CD4-positive, alpha-beta T cell (primary cell): ENCODE measurements at places on chromosomes 3 and 15.

DNA sequence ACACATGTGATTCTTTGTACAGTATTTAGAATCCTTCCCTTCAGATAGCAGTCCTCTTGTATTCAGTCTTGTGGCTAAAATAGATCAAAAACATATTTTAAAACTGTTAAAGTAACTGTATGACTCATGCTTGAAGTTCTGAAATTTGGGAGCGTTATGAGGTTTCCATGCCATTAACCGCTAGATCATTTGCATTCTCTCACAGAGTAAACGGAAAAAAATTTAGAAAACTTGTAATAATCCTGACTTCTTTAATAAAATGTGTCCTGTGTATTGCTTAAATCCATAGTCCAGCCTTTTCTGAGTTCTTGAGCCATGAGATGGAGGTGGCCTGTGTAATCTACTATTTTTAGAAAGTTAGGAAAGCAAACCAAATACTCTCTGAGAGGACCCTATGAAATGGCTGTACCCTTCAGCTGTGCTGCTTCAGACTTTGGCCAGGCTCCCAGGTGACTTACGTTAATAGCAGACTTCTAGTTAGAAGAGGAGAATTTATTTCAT is 33.8 kb downstream of the MBNL1 start:
- DNase-seq, result no peak

DNA sequence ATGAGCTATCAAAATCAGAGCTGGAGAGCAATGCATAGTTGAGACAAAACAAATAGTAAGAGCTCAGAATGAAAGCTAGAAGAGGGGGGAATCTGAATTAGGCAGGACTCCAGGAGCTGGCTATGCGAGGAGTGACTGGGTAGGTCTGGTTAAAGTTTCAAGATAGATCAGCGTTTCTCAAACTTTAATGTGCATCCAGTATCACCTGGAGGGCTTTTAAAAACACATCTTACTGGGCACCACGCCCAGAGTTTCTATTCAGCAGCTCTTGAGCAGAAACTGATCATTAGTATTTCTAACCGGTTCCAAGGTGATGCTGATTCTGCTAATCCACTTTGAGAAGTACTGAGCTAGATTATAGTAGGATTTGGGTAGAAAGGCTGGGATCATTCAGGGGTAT is 96.2 kb upstream of the ACP3 start:
- DNase-seq, result no peak

GRCh38 chr3:152334761-152335160 is 66.0 kb downstream of the MBNL1 start:
- no peak for DNase-seq

DNA sequence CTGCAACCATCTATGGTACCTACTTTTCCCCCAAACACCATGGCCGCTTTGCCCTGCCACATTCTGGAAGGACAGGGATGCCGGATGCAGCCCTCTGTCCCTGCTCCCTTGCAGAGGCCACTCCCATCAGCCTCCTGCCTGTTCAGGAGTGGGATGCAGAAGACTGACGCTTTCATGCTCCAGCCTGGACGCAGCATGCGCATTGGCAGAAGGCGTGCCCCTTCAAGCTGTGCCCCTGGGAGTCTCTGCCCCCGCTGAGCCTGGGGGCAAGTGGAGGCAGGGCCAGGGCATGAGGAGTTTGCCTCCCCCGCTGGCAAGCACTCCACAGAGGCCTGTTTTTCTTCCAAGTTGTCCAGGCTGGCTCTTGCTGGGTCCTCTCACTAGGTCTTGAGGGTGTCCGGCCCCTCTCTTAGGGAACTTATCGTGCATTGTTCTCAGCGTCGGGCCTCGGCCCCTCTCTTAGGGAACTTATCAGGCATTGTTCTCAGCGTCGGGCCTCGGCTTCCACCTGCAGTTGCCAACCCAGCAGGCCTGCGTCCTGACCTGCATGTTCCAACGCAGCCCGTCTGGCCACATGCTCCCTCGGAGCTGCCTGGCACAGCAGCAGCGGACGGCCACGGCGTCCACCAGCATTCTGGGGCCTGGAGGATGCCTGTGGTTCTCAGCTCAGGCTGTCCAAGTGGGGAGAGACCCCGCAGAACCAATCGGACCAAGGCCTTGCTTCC is 14.6 kb upstream of the SNRPA1 start:
- no peak for DNase-seq

- DNase-seq, result no peak
Observed at GRCh38 chr15:34362047-34362773, 4.8 kb downstream of the LPCAT4 start.

DNA sequence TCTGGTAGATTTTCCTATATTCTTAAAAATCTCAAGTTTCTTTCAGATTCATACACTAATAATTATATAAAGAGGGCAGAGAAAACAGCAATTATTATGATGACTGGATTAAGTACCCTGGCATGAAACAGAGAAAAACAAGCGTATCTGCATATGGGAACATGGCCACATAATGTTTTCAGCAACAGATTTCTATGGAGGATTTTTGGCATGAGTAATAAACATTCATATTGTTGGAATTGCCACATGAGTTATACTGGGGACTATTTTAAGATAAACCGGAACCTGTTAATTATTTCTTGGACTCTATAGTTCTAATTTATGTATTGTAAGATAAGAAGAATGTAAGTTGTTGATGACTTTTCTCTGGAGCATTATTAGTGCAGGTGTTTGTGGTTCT is 112.7 kb downstream of the OXSM start:
- no peak for DNase-seq

- no peak for DNase-seq
Observed at GRCh38 chr3:184635774-184636173, 74.2 kb downstream of the EPHB3 start.

- no peak for DNase-seq
Observed at GRCh38 chr3:15753056-15753710, 44.6 kb downstream of the ANKRD28 start.

DNA sequence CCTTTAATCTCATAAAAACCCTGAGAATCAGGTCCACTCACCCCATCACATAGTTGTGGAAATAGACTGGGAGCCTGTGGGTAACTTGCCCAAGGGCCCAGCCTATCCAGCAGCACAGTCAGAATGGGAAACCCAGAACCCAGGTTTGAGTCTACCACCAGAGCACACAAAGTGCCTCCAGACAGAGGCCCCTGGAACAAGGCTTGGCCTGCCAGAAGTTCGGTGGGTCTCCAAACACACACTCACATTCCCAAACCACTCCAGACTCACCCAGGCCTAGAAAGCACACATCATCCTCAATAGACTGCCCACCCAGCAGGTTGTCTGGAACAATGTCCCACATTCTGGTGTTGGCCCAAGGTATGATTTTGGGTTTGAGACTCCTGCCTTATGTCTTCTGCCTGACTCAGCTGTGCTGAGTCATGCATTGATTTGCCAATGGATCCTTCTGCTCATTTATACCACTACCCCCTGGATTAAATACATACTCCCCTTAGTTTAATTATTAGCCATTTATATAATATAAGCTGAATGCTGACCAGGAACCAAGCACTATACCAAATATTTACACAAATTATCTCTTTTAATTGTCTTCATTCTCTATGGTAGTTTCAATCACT is 4.5 kb downstream of the SLC12A8 start:
- DNase-seq, result no peak

DNA sequence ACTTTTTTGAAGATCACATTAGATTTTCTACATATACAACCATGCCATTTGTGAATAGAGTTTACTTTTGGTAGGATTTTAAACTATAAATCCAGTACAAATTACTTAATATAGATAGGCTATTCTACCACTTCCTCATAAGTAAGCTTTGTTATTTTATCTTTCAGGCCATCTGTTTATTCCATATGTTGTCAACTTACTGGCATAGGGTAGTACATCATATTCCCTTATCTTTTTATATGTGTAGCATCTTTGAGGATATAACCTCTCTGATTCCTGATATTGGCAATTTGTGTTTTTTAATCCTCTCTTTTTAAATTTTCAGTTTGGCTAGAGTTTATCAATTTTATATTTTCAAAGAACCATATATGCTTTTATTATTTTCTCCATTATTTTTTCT is 515.4 kb downstream of the DIPK2A start:
- DNase-seq, result no peak

- DNase-seq, result no peak
Observed at GRCh38 chr3:24254649-24255048, 240.0 kb downstream of the THRB start.

DNA sequence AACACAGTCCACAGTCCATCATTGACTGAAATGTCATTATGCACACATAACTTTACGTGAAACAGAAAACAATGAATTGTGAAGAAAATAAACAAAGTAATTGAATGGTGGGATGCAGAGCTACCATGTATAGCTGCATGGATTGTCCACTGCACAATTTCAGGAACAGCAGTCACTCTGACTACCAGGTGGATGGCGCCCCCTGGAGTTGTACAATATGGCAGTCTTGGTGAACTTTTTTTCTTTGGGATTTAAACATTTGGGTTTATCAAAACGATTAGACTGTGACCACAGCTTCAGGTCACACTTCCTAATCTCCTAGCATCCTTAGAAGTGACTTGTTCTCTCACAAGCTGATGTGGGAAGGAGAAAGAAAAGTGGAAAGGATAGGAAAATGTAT is 48.9 kb upstream of the TCF12 start:
- peak; percentile 8 for DNase-seq

DNA sequence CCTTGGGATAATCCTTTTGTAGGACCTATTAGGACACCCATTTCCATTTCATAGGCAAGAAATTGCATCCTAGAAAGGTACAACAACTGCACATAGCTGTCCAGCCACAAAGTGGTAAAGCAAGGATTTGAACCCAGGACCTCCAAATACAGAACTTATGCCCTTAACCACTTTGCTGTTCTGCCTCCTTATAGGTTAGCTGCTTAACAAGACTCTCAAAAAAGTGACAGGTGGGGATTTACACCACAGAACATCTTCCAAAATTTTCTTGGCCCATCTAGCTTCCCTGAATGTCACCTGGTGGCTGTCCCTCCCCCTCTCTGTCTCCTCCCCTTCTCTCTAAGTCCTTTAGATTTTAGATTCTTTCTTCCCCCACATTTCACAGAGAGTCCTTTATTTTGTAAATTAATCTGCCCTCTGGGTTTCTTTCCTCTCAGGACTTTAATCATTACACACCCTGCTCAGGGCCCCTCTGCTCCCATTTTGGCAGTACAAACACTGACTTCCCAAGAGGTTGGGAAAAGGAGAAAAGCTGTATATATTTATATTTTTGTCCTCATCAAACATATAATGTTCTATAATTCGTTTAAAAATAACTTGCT is 120.6 kb downstream of the CPNE4 start:
- DNase-seq, result no peak

DNA sequence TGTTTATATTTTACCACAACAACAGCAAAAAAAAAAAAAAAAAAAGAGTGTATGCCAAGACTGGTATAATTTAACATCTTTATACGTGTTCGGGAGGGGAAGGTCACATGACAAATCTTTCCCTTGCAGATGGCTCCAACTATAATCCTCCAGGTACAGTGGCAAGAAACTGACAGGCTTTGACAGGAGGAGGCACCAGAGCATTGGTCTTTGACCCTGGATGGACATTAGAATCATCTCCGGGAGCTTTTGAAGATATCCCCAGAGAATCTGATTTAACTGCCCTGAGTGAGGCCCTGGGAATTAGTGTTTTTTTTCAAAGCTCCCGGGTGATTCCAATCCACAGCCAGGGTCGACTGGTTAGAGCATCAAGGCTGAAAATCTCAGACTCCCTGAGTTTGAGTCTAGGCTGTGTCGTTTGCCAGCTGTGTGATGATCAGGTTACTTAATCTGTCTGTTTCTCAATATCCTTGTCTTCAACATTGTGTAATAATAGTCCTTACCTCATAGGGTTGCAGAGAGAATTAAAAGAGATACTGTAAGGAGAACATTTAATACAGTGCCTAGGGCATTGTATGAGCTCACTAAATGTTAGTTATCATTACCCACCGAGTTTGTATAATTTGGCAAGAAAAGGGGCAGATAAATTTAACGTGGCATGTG is 8.9 kb upstream of the SEMA5B start:
- DNase-seq, result no peak

- DNase-seq, result no peak
Observed at GRCh38 chr15:68770216-68770615, 50.5 kb downstream of the ANP32A start.

GRCh38 chr3:8456412-8456811 is 45.2 kb upstream of the LMCD1 start:
- DNase-seq, result no peak

DNA sequence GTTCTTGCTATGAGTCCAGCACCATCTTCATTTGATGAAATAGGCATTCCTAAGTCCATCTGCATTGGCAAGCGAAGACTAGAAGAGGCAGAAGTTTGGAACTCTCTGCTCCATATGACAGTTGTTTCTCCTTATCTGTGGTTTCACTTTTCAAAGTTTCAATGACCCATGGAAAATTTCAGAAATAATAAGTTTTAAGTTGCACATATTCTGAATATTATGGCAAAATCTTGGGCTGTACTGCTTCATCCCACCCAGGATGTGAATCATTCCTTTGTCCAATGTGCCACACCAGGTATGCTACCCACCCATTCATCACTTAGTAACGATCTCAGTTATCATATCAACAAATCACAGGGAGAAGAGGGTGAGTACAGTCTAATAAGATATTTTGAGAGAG is 647.9 kb downstream of the GRM7 start:
- DNase-seq, result no peak

DNA sequence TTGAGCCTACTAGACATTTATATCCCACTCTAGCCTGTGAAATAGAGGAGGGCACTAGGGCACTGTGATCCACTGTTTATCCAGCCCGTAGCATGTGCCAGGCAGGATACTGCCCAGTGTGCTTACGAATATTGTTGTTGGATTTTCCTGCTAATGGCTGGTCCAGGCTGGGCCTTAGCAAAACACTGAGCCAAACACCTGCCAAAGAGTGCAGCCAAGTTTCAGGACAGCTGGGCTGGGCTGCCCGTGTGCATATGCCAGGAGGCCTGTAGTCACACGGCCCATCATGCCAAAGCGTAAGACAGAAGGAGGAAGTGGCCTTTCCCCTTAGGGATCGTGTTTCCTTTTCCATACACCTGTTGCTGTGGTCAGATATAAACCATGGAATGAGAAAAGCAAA is 54.5 kb upstream of the ABHD10 start:
- no peak for DNase-seq

- DNase-seq, result no peak
Observed at GRCh38 chr3:98240131-98240530, 23.9 kb upstream of the OR5H6 start.

- DNase-seq, result no peak
Observed at GRCh38 chr3:123372686-123373473, 76.0 kb downstream of the ADCY5 start.

DNA sequence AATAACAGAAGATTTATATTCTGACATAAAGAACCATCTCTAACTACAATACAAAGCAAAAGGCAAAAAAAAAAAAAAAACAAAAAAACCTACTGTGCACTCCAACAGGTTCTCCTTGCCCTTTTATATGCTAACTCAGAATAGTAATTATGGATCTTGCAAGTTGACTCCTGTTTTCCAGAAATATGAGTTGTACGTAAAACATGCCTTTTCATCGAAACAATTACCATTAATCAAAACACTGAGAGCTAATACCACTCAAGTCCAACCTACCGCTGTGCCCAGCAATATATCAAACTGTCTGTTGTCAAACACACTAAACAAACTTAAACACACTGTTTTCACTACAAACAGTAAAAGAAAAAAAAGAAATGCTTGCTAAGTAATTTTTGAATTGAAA is 389.8 kb downstream of the TBC1D5 start:
- no peak for DNase-seq

- DNase-seq, result peak; percentile 41
Observed at GRCh38 chr15:72312605-72313447, 7.1 kb downstream of the CELF6 start.
